ENCODE measurements at places on chromosomes 12 and 14. TPM values are rescaled to one million over a fixed set of nuclear protein-coding genes. Genes with fewer than 3 reads are reported as not detected.
A peak's percentile ranks its signal among the peaks of the same experiment; 100 is the strongest.

DNA sequence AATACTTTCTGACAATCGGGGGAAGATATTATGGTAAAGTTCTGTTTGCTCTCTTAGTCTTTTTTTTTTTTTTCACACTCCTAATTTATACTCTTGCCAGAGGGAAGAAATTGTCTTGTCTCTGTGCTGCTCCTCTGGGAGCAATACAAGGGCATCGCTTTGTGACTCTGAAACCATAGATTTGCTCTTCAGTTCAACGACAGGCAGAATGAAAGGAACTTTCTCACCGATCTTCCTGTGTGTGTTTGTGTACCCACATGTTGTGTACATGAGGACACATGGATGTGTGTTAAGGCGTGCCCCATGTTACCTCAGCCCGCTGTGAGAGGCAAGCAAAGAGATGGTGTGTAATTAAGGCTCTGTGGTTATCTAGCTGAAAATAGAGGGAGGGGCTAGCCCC, 457.6 kb downstream of the EGLN3 start:
- DNase-seq, result no peak

DNA sequence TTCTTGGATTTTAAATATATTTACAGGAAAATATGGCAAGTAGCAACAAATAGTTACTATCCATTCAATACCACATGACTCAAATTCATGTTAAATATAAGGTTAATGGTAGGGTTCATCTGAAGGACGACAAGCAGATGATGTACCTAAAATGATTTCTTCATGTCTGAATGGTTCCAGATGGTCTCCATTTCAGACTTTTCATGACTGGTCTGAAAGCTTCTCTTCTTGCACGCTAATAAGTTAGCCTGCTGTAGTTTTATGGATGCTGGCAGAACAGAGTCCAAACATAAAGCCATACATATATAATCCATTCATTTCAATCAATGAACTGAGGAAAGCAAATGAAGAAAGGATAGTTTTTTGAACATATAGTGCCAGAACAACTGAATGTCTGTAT, 257.0 kb upstream of the MGAT4C start:
- no peak for DNase-seq

- no peak for DNase-seq
These were observed 117.4 kb downstream of the DAD1 start for GRCh38 chr14:22471545-22472121.

DNA sequence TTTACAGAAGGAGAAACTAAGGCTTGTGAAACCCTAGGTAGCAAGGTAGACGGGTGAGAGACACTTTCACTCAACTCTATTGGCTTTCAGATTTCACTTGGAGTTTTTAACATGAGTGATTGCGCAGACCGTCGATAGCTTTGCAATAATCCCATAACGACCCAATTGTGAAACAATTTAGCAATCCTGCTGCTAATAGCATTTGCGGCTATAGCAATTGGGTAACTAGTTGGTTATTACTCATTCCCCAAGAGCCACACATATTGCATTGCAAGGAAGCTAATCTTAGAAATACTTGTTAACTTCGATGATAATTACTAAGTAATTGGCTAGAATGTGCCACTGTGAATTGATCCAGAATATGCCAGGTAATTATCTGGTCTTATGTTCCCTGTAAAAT, 159.9 kb upstream of the NOS1 start:
- DNase-seq, result no peak

GRCh38 chr12:108798551-108799221, 58.7 kb downstream of the SSH1 start:
- no peak for DNase-seq

DNA sequence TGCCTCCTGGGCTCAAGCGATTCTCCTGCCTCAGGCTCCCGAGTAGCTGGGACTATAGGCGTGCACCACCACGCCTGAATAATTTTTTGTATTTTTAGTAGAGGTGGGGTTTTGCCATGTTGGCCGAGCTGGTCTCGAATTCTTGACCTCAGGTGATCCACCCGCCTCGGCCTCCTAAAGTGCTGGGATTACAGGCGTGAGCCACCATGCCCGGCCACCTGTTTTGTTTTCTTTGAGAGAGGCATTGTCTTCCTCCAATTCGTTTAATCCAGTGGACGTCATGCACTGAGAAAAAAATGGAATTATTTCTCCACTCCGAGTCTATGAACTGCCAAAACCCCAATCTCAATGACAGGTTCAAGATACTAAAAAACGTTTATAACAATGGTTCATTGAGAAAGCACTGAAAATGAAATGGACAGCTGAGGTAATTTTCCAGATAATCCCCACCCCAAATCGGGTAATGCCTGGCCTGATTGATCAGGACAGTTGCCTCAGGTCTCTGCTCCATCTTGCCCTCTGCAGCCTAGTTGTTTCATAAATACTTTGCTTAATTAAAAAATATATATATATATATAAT, 132.7 kb upstream of the PARP11 start:
- DNase-seq, result no peak

DNA sequence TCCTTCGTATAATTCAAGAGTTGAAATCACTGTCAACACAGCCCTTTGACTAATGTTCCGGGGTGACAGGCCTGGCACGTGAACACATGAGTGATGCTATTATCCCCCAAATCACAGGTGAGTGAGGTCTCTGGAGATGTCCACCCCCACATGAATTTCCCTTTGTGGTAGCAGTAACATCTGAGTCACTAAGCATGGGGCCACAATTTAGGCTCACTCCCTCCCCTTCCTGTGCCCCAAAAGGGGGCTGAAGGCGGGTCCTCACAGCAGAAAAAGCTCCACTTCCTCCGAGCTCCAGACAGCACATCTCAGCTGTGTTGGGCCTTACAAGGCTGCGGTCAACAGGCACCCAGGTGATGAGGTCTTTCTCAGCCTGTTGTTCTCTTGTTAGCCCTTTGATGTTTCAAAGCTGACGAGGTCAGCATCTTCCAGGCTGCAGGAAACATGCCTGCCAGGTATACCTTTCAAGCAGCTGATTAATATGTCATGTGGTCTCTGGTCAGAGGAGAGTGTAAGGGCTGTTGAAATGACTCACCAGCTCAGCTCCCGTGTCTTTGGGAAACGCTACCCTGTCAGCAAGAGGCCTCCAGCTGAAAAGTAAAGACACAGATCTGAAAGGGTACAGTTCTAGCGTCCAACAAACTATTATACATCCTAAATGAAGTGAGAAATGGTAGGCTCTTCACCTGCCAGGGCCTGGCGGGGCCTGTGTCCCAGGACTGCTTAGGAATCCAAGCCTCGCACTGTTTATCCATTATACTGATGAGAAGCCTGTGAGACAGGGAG, 107.3 kb downstream of the ZFP36L1 start:
- peak; percentile 89 for DNase-seq

DNA sequence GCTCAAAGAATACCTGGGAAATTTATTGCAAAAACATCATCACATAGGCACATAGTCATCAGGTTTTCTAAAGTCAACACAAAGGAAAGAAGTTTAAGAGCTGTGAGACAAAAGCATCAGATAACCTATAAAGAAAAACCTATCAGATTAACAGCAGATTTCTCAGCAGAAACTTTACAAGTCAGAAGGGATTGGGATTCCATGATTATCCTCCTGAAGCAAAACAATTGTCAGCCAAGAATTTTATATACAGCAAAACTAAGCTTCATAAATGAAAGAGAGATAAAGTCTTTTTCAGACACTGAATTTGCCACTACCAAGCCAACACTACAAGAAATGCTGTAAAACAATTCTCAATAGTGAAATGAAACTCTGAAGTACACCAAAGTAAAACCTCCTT, 28.8 kb upstream of the LGR5 start:
- DNase-seq, result no peak

DNA sequence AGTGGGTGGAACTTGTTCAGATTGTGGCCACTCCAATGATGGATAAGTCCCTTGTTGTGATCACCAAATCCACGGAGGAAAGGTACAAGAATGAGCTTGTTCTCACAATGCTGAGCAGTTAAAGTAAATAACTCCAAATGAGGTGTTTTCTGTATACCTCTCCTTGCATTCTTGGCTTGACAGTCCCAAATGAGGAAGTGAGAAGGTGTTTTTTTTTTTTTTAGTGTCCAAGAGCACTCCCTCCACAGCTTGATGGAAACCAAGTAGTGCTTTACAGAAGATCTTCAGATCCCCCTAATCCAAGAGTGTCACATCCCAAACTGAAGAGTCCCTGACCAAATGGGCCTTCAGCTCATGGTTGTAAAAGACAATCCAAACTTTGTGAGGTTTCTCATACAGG, 153.6 kb downstream of the ATP23 start:
- DNase-seq, result no peak

- DNase-seq, result no peak
These were observed 264.2 kb downstream of the ADAMTS20 start for GRCh38 chr12:43287706-43288383.

DNA sequence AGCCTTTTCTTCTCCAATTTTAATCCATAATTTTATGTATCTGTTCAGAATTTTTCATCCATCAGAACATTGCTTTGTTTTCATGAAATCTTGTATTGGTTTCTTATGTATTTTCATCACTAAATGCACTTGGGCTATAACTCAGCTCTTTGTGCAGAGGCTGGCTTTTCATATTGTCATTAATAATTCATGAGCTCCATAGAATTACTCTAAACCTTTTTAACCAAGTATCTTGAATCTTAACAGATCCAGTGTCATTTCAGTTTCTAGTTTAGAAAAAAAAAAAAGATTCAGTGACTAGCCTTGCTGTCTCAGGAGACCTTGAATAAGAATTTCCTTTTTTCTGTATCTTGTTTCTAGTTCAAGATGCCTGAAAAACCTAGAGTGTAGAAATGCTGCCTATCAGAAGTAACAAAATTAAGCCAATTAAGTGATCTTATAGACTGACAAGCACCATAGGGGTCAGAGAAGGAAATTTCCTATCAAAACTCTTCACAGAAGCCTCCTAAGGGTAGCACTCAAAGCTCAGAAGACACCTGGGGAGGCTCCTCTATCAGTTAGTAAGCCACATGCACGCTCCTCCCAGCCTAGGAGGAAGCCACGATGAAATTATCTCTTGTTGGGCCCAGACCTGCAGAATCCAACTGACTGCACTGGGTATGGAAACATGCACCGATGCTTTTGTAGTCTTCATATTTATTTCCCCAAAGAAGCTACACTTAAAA, 163.4 kb downstream of the KICS2 start:
- no peak for DNase-seq

- DNase-seq, result peak; percentile 3
These were observed 172.8 kb upstream of the DCN start for GRCh38 chr12:91355150-91356006.

DNA sequence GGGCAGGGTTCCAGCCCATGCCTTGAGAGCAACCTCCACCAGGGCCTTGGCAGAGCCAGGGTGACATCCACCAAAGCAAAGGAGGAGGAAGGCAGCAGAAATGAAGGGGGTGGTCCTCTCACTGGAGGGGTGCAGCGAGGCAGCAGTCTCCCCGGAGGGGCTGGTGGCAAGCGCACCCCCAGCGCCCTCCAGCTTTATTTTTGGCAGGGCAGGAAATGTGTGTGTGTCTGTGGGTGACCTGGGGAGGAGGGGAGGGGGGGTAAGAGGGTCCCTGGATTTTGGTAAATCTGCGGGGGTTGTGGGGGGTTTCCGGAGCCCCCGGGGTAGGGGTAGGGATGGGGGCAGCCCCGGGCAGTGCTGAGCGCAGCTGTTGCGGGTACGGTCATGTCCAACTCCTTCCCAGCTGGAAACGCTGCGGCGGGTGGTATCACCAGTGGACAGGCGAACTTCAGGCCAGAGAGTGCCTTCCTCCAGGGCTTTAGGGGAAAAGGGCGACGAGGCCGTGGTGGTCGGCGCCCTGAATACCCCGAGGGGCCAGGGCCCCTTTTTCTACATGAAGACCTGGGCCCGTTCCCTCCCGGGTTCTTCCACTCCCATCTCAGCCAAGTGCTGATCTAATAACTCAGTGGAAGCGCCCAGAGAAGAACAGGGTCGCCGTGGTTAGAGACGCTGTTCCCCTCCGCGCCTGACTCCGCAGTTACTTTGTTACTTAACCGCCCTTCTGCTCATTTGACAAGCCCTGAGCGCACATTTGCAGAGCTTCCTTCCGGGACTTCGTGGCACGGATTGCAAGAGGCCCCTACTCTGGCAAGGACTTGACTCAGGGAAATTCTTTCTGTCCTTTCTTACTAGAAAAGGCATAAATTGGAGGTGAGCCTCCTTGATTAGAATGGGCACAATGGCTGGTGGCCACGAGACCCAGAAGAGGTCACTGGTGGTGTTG, 55.2 kb downstream of the FOS start:
- peak; percentile 28 for DNase-seq

GRCh38 chr12:113912760-113913329, 53.3 kb downstream of the RBM19 start:
- DNase-seq, result no peak

GRCh38 chr12:1517007-1517406, 77.4 kb downstream of the FBXL14 start:
- no peak for DNase-seq

DNA sequence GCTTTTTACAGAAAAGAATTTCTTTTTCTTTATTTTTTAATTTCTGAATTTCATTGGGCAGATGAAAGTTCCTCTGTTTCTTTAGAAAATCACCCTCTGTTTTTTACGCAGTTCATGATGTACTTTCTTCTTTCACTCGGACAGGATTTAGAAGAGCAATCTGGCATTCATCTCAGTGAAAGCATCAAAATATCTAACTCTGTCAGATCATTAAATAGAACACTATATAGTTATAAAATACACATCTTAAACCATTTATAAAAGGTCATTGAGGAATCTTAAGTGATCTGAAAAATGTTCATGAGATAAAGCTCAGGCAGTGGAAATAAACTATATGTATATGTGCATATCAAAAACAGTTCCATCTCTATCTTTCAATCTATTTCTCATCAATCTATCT, 3.9 kb downstream of the IFNG-AS1 start:
- no peak for DNase-seq

GRCh38 chr12:47556261-47557030, 149.4 kb downstream of the RPAP3 start:
- no peak for DNase-seq

GRCh38 chr12:30753751-30754382, 884 bp downstream of the CAPRIN2 start:
- no peak for DNase-seq

DNA sequence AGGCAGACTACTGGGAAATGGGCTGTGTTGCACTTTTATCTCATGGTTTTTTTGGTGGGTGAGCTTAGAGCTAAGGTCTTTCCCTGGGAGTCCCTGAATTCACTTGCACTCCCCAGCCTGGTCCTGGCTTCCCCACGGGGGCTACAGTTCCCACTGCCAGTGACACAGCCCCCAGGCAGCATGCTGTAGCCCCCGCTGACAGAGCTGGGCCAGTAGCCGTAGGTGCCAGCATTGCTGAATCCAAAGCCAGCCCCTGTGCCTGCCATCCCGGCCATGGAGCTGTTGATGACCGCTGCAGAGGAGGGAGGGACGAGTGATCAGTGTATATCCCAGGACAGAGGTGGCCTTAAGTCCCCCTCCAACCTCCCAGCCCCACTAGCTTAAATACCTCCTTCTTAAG, 6.9 kb upstream of the KRT72 start:
- DNase-seq, result no peak

PTGDR gene
- polyA plus RNA-seq, result not detected

RHOJ gene
- polyA plus RNA-seq, result not detected

GCH1 gene
- polyA plus RNA-seq, result 37.0 TPM

GUCY2C gene
- 0.42 TPM for polyA plus RNA-seq

PLD4 gene
- 13.0 TPM for polyA plus RNA-seq

RDH12 gene
- polyA plus RNA-seq, result not detected

RHNO1 gene
- polyA plus RNA-seq, result 57.9 TPM

NKX2-1 gene
- polyA plus RNA-seq, result not detected

SDSL gene
- 5.2 TPM for polyA plus RNA-seq

NDRG2 gene
- not detected for polyA plus RNA-seq
